ENCODE measurements at places on chromosomes 13 and 19. TPM values are rescaled to one million over a fixed set of nuclear protein-coding genes. Genes with fewer than 3 reads are reported as not detected.
A peak's percentile ranks its signal among the peaks of the same experiment; 100 is the strongest.

Gene CD22
- not detected for total RNA-seq

Gene PGLYRP2
- not detected for total RNA-seq

Gene WDFY2
- total RNA-seq = 22.7 TPM

Gene NFIC
- 4.9 TPM for total RNA-seq

Gene CRLF1
- 0.74 TPM for total RNA-seq

Gene ZNF787
- 31.2 TPM for total RNA-seq

Gene UNC13A
- 1.2 TPM for total RNA-seq

Gene OR10H1
- total RNA-seq = not detected

Gene PBX4
- total RNA-seq = 0.82 TPM

DNA sequence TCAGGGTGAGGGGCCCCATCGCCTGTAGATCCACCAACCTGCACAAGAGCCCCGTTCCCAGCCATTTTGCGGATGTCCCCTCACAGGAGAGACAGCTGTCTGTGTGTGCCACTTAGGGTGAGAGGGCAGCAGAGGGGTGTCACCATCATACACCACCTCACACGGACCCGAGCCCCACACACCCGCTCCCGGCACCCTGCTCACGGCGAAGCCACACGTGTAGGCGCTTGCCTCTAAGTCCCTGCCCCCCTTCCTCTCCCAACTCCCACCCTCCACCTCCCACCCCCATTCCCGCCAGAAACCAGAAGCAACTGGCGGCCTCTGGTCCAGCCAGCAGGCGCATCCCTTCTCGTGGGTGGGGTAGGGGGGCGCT, 4.0 kb upstream of the DPF1 start:
- peaks cover 15% of the 10 kb centered on the region for H3K4me1 ChIP-seq
- no peak overlapping the region for H3K4me3 ChIP-seq
- H3K36me3 ChIP-seq = peaks cover 10% of the 10 kb centered on the region
- H3K27ac ChIP-seq = no peak overlapping the region
- H3K27me3 ChIP-seq = peaks cover 22% of the 10 kb centered on the region

DNA sequence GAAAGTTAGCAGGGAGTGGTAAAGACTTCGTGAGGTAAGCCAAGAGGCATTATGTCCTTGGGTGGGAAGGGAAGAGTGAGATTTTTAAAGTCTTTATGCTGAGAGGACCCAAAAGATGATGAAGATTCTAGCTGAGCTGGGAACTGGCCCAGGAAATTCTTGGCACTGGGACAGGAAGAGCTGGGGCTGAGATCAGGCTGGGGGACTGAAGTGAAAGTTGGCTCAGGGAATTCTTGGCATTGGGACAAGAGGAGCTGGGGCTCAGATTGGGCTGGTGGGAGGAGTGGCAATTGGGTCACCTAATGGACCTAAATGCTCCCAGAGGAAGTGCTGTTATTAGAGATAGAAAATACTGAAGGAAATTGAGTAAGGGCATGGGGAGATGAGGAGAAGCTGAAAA, 8.8 kb downstream of the SCEL start:
- no peak overlapping the region for H3K4me3 ChIP-seq
- no peaks in the 10 kb centered on the region for H3K36me3 ChIP-seq
- peaks cover 9% of the 10 kb centered on the region for H3K4me1 ChIP-seq

DNA sequence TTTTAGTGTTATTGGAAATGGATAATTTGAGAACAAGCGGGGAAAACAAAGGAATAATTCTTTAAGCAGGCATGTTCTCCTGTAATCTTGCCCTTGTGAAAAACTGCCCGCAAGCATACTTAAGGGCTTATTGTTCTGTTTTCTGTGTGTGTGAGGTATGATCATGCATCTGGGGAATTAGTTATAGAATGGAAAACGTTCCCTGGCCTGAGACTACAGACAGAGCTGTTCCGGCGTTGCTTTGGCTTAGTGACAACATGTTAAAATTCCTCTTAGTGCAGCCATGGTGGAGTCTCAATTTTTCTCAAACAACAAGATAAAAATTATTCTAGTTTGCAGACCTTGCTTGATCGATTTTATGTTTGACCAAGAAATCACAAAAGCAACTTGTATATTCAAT, 560.2 kb upstream of the SPRY2 start:
- H3K4me1 ChIP-seq = no peaks in the 10 kb centered on the region
- no peaks in the 10 kb centered on the region for H3K36me3 ChIP-seq
- no peaks in the 10 kb centered on the region for H3K27me3 ChIP-seq
- no peak overlapping the region for H3K4me3 ChIP-seq
- no peak overlapping the region for H3K27ac ChIP-seq
- DNase-seq = no peak

DNA sequence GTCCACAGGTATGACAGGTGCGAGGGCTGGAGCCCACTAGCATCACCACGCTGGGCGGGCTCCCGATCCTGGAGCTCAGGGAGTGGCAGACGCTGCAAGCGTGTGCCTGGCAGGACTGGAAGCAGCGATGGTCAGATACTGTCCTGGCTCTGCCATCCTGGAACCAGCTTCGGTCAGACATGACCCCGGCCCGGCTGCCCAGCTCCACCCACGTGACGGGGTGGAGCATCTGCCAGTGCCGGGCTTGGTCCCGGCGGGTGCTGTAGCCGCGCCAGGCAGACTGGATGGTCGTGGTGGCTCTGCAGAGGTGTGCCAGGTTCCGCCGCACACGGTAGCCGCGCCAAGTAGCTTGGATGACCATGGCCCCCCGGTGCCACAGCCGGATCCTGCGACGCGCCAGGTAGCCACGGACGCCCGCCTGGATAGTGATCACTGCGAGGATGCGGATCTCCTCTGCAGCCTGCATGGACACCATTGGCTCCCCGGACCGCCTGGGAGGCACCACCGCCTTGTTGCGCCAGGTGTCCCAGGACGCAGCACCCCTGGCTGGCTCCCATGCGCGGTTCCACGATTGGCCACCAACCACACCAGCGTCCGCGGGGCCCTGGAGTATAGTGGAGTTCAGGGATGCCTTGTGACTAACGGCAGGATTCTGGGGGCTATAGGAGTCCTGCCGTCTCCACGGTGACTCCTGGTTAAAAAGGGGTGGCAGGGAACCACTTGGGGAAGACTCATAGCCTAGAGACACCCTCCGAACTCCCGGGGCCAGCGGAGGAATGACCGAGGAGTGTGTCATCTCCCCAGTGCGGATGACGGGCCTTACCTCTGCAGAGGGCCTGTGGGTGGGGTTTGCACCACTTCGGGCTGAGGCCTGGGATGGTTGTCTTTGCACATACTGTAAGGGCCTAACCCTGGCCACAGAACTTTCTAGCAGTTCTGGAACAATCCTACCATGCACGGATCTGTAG, 16.5 kb downstream of the IQCN start:
- no peaks in the 10 kb centered on the region for H3K36me3 ChIP-seq
- H3K4me3 ChIP-seq = no peak overlapping the region
- H3K4me1 ChIP-seq = no peaks in the 10 kb centered on the region
- DNase-seq = no peak
- peaks cover 19% of the 10 kb centered on the region for H3K27me3 ChIP-seq

GRCh38 chr19:4401769-4402170, 670 bp upstream of the CHAF1A start:
- no peak for DNase-seq
- peaks cover 10% of the 10 kb centered on the region for H3K27me3 ChIP-seq
- H3K4me3 ChIP-seq = peak overlapping the region; percentile 90
- peaks cover 34% of the 10 kb centered on the region for H3K4me1 ChIP-seq
- no peaks in the 10 kb centered on the region for H3K36me3 ChIP-seq

DNA sequence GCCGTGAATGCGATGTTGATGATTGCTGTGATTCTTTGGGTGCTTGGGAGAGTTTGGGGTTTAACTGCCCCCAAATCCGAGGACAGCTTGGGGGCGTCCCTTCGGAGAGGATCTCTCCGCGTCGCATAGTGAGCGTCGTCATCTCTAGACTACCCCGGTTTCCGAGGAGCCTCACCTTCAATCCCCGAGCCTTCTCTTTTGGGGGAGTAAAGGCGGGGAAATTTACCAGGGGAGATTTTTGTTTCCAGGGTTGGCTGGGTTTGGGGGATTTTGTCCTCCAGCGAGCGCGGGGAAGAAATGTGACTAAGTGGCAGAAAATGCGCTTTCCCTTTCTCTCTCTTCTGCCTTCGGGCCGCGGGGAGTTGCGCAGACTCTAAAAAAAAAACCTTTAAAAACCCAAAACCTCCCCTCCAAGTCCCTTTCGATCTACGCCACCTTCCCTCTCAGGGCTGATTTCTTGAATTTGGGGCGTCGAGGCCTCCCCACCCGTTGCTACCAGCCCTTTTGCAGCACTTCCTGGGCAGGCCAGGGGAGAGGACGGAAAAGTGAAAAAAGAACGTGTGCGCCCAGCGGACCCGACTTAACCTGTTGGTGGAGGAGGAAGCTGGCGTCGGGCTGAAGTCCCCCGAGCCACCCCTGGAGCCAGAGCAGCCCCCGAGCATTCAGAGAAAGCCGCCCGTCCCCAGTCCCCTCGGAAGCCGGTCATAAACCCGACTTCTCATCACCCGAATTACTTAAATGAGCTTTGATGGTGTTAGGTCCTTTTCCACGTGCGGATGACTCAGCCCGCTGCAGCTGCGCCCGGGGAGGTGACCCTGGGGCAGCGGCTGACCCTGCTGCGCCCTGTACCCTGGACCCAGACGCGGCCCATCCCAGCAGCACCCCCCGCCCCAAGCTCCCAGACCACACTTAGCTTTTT, 17.7 kb downstream of the NFIX start:
- H3K36me3 ChIP-seq = no peaks in the 10 kb centered on the region
- DNase-seq = no peak
- peaks cover 28% of the 10 kb centered on the region for H3K4me1 ChIP-seq
- H3K27me3 ChIP-seq = peaks cover 53% of the 10 kb centered on the region

DNA sequence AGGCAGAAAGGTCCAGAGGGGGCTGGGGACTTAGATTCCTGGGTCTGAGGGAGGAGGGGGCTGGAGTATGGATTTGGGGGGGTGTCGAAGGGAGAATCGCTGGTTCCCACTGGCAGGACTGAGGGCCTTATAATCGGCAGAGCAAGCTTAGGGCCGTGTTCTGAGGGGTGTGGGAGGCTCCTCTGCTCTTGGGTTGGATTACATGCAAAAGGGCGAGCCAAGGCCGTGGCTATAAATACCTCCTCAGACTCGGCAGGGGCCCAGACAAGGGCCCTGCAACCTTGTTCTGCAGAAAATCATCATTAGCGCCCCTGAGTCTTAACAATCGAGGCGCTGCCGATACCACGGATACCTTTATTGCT, 707 bp upstream of the MAMSTR start:
- H3K27me3 ChIP-seq = peaks cover 28% of the 10 kb centered on the region
- peaks cover 32% of the 10 kb centered on the region for H3K4me1 ChIP-seq
- H3K36me3 ChIP-seq = peaks cover 29% of the 10 kb centered on the region
- H3K4me3 ChIP-seq = no peak overlapping the region
- no peak overlapping the region for H3K27ac ChIP-seq
- no peak for DNase-seq

DNA sequence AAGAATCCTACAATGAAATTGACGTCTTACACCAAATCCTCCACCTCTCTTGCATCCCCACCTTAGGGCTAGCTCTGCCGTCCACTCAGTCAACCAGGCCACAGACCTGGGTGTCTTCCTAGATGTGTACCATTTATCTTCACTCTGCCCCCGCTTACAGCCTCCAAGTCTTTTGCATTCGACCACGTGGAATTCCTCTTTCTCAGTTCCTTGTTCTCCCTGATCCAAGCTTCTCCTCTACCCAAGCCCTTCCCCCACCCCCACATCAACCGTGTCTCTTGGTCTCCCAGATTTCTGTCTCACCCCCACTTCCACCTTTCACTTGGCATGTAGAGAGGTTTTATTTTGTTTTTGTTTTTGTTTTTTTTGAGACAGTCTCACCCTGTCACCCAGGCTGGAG, 1.2 kb upstream of the DMWD start:
- peaks cover 24% of the 10 kb centered on the region for H3K4me1 ChIP-seq
- peaks cover 20% of the 10 kb centered on the region for H3K27me3 ChIP-seq

DNA sequence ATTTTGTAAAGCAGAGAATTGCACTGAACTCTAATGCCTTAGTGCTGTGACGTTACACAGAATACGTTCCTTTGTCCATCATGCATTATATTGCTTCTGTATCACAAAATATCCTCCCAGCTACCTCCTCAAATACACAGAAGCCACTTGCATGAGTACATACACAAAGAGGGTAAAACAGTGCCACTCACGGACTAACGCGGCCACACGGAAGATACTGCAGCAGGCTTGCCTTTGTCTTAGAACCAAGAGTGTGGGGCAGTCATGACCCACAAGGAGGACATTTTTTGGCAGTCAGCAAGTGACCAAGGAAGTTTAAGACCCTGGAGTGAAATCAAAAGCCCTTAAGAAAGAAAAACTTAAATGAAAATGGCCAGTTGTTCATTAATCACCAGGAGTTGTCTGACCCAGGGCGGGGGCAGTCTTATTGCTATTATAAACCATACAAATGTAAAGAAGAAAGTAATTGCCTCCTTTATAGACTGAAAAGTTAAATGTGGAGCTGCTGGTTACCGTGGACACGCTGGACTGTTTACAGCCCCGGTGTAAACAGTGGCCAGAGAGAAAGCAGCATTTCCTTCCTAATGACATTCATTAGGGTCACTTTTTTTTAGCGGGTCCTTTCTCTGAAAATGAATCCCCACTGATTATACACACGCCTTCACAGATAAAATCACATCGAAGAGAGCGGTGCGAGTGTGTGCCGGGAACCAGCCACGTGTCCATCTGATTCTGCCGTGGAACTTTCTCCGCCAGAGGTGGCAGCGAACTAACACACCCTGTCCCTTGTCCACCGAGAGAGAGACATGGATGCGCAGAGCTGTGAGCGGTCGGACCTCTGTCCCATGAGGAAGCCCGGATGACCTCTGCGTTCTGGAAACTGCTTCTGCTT, 66.8 kb downstream of the SOX1 start:
- peaks cover 5% of the 10 kb centered on the region for H3K27me3 ChIP-seq
- H3K4me1 ChIP-seq = peaks cover 6% of the 10 kb centered on the region
- no peak overlapping the region for H3K4me3 ChIP-seq
- DNase-seq = peak; percentile 22

- peaks cover 2% of the 10 kb centered on the region for H3K27me3 ChIP-seq
- H3K4me3 ChIP-seq = no peak overlapping the region
- no peak overlapping the region for H3K27ac ChIP-seq
Observed at GRCh38 chr13:102226591-102226990, 175.3 kb downstream of the FGF14 start.

GRCh38 chr13:46192412-46192811, 10.4 kb upstream of the LCP1 start:
- H3K4me3 ChIP-seq = no peak overlapping the region
- H3K27me3 ChIP-seq = peaks cover 3% of the 10 kb centered on the region
- H3K27ac ChIP-seq = no peak overlapping the region
- DNase-seq = no peak
- H3K4me1 ChIP-seq = no peaks in the 10 kb centered on the region
- H3K36me3 ChIP-seq = no peaks in the 10 kb centered on the region

GRCh38 chr13:74466864-74467263, 332.7 kb upstream of the KLF12 start:
- H3K4me1 ChIP-seq = no peaks in the 10 kb centered on the region
- DNase-seq = no peak
- H3K36me3 ChIP-seq = no peaks in the 10 kb centered on the region
- no peaks in the 10 kb centered on the region for H3K27me3 ChIP-seq

All from endothelial cell (in vitro differentiated cells).